ENCODE measurements at places on chromosomes 12 and 14.

DNA sequence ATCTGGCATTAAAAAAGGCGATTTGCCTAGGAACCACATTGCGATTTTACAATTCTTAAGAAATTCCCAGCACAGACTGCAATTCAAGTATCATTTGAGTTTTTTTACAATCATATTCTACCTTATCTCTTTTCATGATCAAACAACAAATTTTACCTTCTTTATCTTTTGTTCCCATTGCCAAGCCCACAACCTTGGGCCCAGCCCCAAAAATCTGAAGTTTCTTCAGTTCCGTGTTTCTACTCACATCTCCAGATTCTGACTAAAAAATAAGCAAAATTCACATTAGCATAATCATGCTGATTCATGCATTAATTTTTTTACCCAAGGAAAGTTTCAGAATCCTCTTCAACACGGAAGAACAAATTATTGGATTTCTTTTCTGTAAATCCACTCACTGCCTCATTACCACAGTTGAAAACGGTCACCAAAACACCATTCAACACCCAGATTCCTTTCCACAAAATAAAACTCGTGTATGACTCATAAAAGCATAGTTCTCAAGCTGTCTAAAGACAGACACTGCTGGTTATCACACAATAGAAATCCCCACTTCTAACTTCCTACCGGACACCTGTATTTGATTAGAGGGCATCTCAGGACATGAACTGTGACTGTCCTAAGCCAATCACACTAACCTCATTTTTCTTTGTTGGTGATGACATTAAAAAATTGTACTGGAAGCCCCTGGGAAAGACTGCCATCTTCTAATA lies 32.7 kb downstream of the KDM5A start:
- DNase-seq, result no peak

GRCh38 chr12:59085690-59086089 lies 165.4 kb upstream of the LRIG3 start:
- DNase-seq, result no peak

DNA sequence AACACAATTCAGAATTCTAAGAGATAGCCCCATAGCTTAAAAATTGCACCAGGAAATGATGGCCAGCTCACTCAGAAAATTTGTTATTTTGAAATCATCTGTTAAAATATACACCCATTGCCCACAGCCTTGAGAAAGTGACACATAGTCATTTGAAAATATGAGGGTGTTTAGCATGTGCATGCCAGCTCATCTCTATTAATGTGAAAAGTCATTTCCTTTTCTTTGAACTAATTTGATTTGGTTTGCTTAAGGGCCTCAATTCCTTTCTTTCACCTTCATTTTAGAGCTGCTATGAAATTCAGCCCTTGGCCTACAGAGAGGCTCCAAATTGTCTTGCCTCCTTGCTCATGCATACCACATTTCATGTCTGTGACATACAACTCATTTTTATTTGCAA lies 241.4 kb downstream of the PHLDA1 start:
- no peak for DNase-seq

DNA sequence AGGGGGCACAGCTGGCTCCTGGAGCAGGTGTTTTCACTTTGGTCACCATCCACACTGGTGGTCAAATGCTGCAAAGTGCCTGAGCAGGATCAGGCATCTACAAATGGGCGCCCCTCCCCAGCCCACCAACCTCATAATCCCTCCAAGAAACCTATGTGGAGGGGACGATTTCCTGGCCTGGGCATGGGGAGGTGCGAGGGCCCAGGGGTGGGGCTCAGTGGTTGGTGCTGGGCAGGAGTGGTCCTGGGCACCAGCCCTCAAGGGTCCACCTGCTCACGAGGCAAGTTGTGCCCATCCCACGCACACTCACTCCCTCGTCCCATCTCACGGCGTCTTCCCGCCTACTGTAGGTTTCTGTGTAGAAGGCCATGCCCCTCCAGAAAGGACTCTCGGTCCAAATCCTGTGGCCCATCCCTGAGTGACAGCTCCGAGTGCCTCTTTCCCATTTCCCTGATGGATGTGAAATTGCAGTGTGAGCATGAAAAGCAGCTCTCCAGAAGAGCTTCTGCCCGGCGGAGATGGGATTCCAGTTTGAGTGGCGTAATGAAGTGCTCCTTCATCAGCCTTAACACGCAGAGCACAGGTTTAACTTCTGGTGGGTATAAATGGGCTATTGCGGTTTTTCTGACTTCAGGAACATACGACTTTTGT lies 36.9 kb downstream of the SLC15A4 start:
- DNase-seq, result no peak

- no peak for DNase-seq
Measured at GRCh38 chr14:53304726-53305381, 151.7 kb upstream of the DDHD1 start.
